ENCODE measurements at places on chromosomes 4 and X. TPM values are rescaled to one million over a fixed set of nuclear protein-coding genes. Genes with fewer than 3 reads are reported as not detected.

The FRMD7 gene
- total RNA-seq = under 0.01 TPM

The PF4V1 gene
- 0.14 TPM for total RNA-seq

The HMGB3 gene
- total RNA-seq = 42.0 TPM

The BTC gene
- total RNA-seq = 0.42 TPM

The TKTL1 gene
- total RNA-seq = 1.3 TPM

The SLC6A14 gene
- 0.09 TPM for total RNA-seq

The TMEM154 gene
- 5.5 TPM for total RNA-seq

The RAB9B gene
- 1.5 TPM for total RNA-seq

Measured in thymus (tissue), 14 donors.